ENCODE measurements at places on chromosomes 16 and 17.
A peak's percentile ranks its signal among the peaks of the same experiment; 100 is the strongest.

DNA sequence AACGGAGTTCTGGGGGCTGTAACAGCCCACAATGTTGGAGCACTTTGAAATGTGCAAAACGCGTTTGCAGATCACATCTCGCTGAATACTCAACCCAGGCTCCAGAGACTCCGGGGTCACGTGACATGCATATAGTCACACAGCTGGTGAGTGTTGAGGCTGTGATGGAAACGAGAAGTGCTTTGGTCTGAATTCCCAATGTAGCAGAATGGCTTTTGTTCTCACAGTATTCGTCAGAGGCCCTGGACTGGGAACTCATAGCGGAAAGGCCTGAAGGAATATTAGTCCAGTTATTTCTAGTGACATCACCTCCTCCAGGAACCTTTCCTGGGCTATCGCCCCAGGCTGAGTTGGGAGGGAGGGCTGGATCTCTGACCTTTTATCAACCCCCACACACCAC, 95.8 kb upstream of the CRHR1 start:
- DNase-seq: no peak

DNA sequence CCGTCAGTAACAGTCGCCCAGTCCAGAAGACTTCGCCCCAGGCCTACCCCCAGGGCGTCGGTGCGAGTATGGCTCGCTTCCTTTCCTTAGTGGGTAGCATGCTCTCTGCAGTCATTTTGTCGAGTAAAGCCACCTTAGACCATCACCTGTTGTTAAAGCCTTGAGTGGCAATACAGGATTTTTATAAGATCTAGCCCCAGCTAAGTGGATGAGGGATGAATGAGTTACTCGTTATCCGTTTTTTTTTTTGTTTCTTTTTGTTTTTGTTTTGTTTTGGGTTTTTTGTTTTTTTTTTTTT, 322 bp upstream of the KLHL11 start:
- DNase-seq: no peak

DNA sequence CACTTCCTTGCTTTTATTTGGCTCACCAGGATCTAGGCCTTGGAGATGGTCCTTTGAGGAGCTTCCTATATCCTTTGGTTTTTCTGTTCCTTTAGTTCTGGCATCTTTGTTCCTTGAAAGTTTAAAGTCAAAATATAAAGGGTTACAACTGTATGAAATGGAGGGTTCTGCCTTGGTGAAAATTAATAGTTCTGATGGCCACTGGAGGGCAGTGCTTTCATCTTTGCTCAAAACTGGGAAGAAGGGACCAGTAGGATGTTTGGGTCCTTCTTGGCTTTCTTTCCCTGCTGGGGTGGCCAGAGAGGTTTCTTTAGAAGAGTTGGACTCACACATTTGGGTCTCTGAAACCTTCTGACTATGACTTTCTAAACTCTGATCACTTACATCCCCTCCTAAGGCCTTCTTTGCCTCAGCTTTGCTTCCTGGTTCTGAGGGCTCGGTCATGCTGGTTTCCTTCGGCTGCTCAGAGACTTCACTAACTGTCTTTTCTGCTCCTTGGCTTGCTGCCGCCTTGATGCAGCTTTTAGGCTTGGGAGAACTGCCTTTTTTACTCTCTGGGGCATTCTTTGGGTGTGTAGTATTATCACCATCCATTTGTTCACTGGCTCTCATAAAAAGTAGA, 10.9 kb upstream of the ITGA2B start:
- DNase-seq: peak; percentile 49

GRCh38 chr17:61354895-61355874, 44.5 kb upstream of the TBX2 start:
- DNase-seq: no peak

GRCh38 chr17:50841277-50841948, 6.0 kb downstream of the WFIKKN2 start:
- DNase-seq: no peak

GRCh38 chr17:49908782-49909714, 59.9 kb upstream of the DLX4 start:
- DNase-seq: no peak

DNA sequence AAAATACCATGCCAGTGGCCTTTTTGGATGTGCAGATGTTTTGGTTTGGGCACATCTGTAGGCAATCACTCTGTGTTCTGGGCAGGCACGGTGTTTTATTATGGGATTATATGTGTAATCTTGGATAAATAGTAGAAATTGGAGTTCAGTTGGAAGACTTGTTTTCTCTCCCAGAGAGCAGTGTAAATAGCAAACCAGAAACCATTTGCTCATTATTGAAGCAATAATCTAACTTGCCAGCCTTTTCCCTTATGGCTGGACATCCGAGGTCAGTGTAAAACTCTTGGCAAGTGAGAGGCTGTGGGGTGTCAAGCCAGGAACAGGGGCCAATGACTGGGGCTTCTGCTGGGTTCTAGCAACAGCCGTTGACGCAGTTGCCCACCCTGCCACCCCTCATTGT, 69.9 kb downstream of the IRX3 start:
- no peak for DNase-seq

DNA sequence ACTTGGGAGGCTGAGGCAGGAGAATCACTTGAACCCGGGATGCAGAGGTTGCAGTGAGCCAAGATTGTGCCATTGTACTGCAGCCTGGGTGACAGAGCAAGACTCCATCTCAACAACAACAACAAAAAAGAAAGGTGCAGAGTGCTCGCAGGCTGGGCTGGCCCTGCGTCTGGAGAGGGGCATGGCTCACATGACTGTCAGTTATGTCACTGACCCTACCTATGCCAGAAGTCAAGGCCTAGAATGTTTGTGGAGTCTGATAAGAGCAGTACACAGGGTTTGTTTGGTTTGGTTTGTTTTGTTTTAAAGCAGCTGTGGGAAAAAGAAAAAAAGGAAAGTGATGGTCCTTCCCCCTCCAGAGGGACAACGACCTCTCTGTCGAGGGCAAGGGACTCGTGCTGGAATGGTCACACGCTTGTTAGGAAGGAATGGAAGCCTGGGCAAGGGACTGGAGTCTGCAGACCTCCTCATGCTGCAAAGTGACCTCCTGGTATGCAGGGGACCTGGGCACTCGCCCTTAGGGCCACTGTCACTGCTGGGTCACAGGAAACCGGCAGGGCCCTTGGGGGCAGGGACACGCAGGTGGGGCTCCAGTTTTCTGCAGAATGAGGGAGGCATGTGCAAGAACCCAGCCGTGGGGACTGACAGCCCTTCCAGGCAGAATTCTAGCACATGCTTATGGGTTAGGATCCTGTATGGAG, 10.1 kb upstream of the OSGIN1 start:
- DNase-seq: no peak

DNA sequence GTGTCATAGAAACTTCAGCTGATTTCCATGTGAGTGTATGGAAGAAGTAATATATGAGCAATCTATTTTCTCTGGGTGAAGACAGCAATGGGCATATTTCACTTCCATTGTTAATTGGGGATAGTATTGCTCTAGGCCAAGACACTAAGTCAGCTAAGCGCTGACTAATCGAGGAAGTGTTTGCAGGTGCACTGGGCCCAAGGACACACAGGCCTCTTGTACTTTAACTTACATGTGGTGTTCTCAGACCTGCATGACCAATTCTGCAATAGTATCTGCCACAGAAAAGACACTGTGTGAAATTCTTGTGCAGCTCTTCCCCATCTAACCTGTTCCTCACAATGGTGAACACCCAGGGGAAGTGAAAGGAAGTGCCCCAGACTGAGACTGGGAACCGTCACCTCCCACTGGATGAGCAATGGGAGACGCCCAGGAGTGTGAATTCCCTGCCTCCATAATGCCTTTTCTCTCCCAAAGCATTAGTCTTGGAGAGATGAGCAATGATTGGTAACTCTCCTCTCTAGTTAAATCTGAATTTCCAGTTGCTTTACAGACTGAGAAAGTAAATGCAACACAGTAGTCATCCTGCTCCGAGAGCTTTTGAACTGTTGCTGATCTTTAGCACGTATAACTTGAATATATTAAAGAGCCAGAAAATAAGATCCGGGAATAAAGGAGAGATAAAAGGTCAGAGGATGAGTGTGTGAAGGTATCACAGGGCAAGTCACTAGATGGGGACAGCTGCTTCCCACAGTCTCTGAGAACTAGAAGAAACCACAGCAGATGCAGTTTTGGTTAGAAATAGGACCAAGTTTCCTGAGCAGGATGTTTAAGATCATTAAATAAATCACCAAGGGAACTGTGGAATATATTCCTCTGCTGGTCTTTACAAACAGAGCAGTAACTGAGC, 82.6 kb downstream of the CDK5R1 start:
- DNase-seq: peak; percentile 78

DNA sequence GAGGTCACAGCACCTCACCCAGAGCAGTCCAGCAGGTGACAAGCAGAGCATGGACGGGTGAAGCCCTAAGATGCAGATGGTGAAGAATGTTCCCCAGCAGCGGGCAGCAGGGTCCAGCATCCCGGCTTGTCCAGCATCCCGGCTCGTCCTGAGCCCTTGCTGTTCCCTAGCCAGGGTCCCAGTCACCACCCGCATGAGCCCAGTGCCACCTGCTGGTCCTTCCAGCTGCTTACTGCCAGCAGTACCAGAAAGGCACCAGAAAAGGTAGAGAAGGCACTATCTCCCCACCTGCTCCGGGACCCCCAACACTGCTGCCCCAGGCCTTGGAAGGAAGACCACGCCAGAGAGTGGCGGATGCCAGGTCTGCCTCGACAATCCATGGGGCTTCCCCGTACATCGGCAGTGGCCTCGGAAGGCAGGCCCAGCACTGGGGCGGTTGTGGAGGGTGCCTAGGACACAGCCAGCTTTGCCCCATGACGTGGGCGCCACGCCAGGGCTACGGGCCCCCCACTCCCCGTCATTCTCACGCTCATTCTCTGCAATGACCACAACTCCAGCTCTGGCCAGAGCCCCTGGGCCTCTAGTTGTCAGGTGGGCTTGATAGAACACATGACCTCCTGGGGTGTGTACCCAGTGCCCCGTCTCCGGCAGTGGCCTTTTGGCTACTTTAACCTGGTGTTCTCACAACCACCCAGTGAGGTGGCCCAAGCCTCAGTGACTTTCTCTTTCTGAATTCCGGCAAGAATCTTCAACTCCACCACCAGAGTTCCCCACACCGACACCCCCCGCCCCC, 1.4 kb downstream of the CENPX start:
- peak; percentile 86 for DNase-seq

GRCh38 chr16:85879975-85880831, 18.8 kb upstream of the IRF8 start:
- peak; percentile 10 for DNase-seq

GRCh38 chr16:35747658-35748455, 2288.4 kb downstream of the TP53TG3F start:
- no peak for DNase-seq

DNA sequence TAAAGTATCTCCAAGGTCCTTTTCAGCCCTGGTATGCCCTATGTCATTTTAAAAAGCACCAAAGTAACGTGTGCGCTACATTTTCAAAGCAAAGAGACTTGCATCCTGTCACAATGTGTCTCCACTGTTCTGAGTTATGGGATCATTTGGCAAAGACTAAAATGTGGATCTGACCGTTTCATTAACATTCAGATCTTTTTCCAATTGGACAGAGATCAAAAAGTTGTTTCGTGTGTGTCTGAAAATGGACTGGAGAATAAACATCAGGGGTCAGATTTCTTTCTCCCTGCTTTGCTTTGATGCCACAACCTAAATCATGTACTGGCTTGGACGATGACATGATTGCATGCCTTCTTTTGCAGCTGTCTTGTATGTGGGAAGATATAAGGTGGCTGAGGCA, 136.0 kb upstream of the NOG start:
- no peak for DNase-seq

- DNase-seq: no peak
Observed at GRCh38 chr16:88526906-88527185, 43.4 kb upstream of the ZC3H18 start.

- DNase-seq: no peak
Observed at GRCh38 chr17:60163108-60163784, 13.5 kb downstream of the CA4 start.

- peak; percentile 98 for DNase-seq
Observed at GRCh38 chr17:7579001-7579833, at the start of gene CD68. TSS of gene CD68 (plus strand) at chr17:7579638. CDS start at chr17:7579678, 40 bp downstream.

DNA sequence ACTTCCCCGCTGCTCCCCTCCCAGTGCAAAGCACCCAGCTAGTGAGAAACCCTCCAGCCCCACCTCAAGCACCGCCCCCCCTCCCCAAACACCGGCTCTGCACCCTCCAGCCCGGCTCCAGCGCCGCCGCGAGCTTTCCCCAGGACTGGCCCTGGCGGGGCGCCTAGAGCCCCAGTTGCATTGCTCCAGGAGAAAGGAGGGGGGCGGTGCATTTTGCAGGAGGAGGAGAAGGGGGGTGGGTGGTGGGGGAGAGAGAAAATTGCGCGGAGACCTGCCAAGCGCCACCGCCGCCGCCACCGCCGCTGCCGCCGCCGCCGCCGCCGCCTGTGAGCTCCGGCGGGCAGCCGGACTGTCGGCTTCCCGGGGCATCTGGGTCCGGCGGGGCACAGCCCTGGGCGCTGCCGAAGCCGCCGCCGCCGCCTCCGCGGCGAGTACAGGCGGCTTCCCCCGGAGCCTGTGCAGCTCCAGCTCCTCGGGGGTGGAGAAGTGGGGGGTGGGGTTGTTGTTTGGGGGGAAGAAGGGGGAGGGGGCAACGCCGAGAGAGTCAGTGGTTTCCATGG, 333 bp upstream of the NOG start:
- peak; percentile 79 for DNase-seq

DNA sequence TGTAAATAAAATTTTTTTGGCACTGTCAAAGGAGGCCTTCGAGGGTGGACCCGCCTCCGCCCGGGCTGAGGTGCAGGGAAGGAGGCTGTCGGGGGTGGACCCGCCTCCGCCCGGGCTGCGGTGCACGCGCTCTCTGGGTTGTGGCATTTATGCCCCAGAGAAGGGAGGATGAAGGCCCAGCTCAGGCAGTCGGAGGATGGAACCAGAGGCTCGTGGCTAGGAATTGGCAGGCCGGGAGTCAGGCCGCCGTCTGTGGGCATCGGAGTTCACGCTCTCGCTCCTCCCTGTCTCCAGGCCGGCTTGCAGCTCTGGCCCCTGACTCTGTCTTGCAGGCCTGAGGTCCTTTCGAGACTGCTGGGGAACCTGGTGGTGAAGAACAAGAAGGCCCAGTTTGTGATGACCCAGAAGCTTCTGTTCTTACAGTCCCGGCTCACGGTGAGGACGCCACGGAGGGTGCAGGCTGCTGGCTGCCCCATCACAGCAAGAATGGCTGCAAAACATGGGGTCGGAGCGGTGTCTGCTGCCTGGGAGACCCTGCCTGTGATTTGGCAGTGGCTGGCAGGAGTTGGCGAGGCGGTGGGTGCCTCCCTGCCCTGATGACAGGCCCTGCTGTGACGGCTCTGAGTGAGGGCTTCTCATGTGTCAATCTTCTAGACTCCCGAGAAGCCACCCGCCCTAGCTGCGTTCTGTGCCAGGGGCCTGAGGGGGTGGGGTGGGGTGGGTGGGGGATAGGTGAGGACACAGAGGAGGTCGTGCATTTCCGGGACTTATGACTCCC, 5.9 kb downstream of the TELO2 start:
- DNase-seq: no peak

GRCh38 chr16:87076950-87077749, 240.0 kb downstream of the C16orf95 start:
- DNase-seq: peak; percentile 70

DNA sequence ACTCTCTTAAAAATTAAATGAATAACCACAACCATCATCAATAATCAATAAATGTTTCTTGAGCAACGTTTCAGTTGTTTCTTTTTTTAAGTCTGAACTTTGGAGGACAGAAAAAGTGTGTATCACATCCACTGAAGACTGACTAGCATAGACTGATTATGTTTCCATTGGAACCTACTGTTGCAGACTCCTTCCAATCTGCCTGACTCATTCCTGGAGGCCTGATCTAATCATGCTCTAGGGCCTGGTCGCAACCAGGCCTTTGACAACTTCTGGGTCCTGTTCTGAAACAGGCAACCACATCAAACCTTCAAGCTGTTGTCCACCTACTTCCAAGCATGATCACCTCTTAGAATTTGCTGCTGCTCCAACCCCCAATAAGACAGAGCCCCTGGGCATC, 109.2 kb upstream of the NUDT7 start:
- DNase-seq: peak; percentile 10
